ENCODE measurements at places on chromosomes 4 and X.

DNA sequence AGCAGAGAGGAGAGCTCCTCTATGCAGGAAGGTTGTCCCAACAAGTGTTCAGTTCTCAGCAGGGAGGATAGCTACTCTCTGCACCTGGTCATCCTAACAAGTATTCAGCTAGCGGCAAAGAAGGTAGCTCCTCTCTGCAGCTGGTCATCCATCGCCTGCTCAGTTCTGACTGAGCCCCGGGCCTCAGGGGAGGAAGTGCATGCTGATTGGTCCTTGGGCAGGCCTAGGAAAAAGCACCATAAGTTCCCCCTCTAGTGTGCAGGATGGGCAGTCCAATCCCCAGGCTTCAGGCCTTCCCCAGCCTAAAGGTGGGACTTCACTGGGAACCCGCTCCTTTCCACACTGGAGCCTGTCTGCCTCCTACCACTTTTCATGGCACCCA lies 4.4 kb upstream of the FBXW7 start:
- DNase-seq = no peak

DNA sequence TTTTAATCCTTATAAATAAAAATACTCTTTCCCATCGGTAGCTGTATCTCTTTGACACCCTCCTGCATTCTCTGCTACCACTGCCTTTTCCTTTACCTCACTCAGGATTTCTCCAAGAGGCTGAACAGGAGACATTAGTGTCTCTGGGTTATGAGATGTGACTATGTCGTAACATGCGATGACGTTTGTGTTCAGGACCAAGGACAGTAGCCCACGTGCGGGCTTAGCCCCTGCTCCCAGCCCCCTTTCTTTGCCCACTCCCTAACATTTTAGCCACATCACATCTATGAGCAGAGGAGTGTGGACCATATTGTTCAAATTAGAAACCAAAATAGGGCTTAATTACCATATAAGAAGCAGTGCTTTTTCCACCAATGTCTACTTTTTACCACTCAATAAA lies 369.3 kb downstream of the FBXW7 start:
- no peak for DNase-seq

GRCh38 chrX:139008185-139008584 lies 296.7 kb upstream of the FGF13 start:
- no peak for DNase-seq

GRCh38 chrX:133364865-133365264 lies 50.4 kb downstream of the GPC4 start:
- no peak for DNase-seq

DNA sequence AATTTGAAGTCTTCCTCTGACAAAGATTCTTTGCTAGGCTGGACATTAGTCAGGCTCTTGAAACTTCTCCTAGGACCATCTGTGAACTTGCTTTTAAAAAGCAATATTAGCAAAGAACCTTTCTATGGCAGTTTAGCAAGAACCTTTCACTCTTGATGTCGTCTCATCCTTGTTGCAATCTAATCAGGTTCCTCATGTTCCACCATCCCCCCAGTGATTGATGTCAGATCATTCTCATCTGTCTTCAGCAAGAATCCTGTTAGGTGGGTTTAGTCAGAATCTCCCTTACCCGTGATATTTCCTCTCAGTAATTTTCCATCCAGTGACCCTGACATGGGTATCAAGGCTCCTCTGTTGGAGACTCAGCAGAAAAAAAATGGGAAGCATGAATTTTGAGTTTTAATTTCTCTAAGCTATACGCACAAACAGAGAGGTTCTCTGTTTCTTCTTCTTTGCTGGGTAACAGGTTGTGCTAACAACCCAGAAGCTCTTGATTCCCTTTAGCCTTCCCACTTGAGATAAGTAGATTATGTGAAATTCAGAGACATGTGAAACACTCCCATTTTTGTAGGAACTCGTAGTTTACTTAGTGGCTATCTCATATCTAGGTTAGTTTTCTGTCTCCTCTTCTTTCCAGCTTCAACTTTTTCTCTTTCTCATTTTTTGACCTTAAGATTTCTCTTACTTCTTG lies 507.4 kb downstream of the C4orf33 start:
- DNase-seq = no peak

DNA sequence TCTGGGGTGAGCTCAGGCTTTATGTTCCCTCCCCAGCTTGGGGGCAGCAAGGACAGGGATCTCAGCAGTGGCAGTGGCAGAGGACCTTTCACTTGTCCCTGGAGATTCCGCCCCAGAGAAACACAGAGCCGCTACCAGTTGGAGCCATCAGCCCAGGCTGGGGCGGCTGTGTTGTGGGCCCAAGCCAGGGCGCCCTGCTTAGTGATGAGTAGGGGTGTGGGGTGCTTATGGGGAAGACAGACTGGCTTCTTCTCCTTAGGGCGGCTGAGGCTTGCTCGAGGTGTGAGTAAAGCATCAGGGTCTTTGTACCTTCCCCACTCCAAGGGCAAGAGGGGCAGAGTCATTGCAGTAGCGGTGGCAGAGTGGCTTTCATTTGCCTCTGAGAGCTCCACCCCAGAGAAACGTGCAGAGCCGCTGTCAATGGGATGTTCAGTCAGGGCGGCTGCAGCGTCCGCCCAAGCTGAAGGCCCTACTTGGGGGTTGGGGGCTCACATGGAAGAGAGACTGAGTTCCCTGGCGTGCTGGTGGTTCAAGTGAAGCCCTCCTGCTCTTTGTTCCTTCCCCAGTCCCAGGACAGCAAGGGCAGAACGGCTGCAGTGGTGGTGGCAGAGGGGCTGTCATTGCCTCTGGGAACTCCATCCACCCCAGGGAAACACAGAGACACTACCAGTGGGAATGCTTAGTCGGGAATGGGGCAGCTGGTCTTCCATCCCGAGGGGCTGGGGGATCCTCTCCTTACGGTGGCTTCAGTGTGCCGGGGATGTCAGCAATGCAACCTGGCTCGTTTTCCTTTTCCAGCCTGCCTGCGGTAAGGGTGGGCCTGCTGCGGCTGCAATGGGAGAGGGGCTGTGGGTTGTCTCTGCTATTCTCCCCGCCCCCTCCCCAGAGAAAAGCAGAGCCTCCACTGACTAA lies 2142.5 kb upstream of the TENM3 start:
- DNase-seq = no peak

- no peak for DNase-seq
Observed at GRCh38 chr4:135207531-135207930, 1005.9 kb upstream of the PABPC4L start.

GRCh38 chrX:70445951-70446350 lies 1.3 kb downstream of the DLG3 start:
- no peak for DNase-seq

DNA sequence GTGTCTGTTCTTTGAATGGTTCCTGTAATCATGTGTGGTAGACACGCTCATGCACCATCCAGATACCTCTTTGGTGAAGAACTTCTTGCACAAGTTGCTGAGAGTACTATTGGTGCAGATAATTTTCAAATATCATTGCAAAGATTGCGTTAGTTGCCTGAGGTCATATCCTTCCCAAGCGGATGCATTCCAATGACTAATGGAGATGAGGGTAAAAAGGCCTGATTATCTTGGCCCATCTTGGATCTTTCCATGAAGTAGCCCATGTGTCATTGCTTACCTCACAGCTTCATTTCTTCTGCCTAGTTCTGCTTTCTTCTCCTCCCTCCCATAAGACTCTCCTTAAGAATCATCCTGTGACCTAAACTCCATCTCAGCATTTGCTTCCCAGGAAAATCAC lies 384.9 kb upstream of the CNKSR2 start:
- DNase-seq = no peak

DNA sequence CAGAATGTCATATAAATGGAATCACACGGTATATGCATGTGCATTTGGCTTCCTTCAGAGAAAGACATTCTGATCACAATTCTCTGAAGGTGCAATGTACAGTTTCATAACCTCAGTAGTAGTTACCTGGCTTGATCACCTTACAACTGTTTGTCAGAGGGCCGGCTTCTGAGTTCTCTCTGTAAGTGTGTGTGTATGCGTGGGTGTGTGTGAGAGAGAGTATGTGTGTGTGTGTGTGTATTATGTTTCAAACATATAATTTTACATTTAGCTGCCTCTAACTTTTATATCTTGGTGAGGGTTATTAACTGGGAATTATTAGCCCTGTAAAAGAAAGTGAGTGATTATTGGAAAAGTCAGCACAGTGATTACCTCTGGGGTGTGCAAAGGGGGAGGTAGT lies 8.0 kb upstream of the LOC101059915 start:
- DNase-seq = no peak

GRCh38 chrX:30015440-30015839 lies 199.9 kb upstream of the MAGEB2 start:
- no peak for DNase-seq

GRCh38 chr4:184384056-184384809 lies 90.1 kb downstream of the IRF2 start:
- no peak for DNase-seq
